ENCODE measurements at places on chromosomes 12 and 14. TPM values are rescaled to one million over a fixed set of nuclear protein-coding genes. Genes with fewer than 3 reads are reported as not detected.
A peak's percentile ranks its signal among the peaks of the same experiment; 100 is the strongest.

GRCh38 chr12:14834509-14834908, 8.8 kb downstream of the ART4 start:
- DNase-seq: no peak

GRCh38 chr14:23645812-23646647, 9.9 kb downstream of the DHRS2 start:
- no peak for DNase-seq

DNA sequence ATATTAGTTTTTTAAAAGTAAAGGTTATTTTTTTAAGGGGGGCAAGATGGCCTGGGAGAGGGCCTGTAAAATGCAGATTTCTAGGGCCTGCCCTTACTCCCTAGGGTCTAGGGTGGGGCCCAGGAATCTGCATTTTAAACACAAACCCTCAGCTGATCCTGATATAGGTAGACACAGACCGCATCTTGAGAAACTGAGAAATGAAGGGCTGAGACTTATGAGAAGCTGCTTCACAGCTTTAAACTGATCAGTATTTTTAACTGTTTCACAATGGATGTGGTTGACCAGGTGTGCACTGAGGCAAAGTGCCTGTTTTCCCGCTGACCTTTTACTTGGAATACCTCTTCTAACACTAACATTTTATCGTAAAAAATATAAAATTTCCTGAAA, 84.0 kb downstream of the CCDC88C start:
- no peak for DNase-seq

DNA sequence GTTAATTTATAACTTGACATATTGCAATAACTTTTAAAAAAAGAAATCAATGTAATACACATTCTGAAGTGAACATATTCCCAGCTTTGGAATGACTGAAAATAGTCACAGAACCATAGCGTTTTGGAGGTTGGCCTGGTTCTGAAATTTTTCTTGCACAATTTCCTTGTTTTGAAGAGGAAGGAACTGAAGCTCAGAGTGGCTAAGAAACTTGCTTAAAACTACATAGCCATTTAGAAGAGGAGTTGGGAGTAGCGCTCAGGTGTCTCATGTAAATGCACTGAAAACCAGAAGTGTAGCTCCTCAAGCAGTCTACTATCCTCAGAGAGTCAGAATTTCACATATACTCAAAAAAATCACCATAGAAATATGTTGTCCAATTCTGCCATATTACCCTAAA, 41.2 kb downstream of the SLC38A1 start:
- DNase-seq: no peak

DNA sequence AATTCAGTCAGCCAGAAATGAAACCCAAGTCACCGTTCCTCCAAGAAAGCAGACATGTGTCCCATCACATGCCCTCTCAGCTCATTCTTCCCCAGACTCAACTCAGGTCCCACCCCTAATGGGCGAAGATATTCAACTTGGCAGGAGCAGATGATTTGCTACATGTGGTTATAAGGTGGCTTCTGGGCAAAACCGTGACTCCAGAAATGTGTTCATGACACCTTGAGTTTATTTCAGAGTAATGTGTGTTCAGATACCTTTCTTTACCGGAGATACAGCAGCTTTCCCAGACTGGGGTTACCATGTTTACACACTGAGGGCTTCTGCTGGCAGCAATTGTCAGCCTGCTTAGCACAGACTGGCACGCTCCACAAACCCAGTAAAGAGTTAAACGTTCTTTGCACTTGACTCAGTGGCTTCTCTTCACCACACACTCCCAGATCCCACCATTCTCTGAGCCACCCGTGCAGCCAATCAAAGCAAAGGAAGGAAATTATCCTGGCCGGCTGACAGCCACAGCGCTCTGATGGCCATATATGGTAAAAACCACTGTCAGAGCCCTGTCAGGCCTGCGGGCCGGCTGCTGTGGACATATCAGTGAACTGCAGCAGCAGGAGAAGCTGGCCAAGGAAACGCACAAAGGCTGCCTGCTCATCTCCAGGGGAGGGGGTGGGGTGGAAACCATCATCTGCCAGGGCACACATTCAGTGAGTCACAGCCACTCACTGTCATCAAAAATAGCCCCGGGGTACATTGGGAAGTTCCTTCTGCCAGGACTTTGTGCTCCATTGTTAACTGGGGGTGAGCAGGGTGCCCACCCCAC, 39.9 kb downstream of the CORO1C start:
- peak; percentile 99 for DNase-seq

DNA sequence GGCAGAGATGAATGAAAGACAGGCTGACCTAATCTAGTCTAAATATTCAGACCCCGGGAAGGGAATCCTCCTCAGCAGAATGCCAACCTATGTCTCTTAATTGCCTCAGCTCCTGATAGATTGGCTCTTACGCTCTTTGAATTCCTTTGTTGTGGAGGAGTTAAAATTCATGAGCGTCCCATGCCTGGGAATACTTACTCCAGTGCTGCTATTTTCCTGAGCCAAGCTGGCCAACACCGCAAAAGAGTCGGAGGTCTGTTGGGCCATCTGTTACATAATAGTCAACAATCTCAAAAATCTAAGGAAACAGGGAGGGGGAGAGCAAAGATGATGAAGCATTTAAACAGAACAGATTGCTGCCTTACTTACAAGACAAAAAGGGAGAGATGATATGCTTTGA, 182.8 kb downstream of the ASCL1 start:
- no peak for DNase-seq

GALNT8 gene
- 3.0 TPM for total RNA-seq

DBX2 gene
- not detected for total RNA-seq

STYK1 gene
- 1.0 TPM for total RNA-seq

ARF6 gene
- 63.9 TPM for total RNA-seq
